H9 (cell line): ENCODE measurements at places on chromosomes 11 and 22. TPM values are rescaled to one million over a fixed set of nuclear protein-coding genes. Genes with fewer than 3 reads are reported as not detected.
A peak's percentile ranks its signal among the peaks of the same experiment; 100 is the strongest.

DNA sequence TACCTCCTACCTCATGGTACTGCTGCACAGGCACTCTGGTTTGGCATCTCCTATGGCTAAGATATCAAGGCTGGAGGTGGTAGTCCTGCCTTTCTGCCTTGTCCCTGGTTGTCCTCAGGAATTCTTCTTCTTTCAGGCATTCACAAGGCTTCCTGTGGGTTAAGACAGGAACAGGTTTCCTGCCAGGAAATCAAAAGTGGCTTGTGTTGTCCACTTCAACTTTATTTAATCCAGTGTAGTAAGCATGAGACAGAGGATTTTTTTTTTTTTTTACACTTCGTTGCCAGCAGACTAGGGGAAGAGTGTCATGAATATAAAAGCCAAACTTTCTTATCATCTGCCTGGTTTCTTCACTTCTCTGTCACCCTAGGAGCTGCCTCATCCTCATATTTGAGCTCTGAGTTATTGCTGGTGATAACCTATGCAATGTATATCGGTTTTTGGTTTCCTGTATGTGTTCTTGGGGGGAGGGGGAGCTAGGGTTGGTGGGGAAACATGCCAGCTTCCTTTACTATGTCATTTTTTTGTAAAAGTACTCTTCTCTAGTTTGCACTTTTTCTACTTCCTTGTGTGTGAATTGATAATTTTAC, 50.2 kb downstream of the XKR3 start:
- no peak overlapping the region for H3K4me3 ChIP-seq
- DNase-seq, result no peak
- no peaks in the 10 kb centered on the region for H3K27me3 ChIP-seq
- H3K36me3 ChIP-seq, result no peaks in the 10 kb centered on the region

DNA sequence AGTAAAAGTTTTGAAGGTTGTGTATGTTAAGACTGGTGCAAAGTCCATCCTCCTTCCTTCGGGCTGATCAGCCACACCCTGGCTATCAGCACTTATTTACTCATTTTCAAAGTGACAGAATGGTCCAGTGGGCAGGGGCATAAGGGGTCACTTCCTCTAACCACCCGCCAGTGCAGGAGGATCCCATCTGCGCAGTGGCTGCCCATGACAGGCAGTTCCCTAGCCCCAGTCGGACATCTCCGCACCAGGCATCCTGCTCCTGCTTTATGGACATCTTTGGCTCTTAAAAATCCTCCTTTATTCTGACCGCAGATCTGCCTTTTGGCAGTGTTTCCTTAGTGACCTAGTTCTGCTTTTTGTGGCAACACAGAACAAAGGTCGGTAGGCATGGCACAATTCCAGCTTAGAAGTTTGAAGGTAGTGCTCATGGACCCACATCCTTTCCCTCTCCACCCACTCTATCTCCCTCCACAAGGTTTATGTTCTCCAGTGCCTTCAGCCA, 55.9 kb downstream of the BMAL1 start:
- no peaks in the 10 kb centered on the region for H3K27me3 ChIP-seq
- H3K36me3 ChIP-seq, result no peaks in the 10 kb centered on the region
- no peaks in the 10 kb centered on the region for H3K4me1 ChIP-seq
- no peak for DNase-seq
- H3K4me3 ChIP-seq, result no peak overlapping the region

DNA sequence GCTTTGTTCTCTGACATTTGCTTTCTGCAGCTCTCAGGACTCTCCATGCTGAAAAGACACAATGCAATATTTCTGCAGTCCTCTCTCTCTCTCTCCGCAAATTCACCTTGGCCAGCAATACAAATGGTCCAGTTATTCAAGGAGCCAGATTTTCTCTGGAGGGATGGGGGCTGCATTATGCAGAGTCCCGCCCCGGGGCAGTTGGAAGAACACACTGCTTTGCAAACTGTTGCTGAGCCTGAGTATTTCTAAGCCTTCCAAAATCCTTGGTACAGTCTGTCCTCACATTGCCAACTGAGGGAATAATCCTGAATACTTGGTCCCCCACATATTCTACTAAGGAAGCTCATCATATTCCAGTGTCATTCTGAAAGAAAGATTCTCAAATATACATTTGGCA, 94.3 kb upstream of the ZC3H12C start:
- DNase-seq, result no peak
- H3K36me3 ChIP-seq, result no peaks in the 10 kb centered on the region
- H3K27ac ChIP-seq, result no peak overlapping the region
- H3K4me1 ChIP-seq, result no peaks in the 10 kb centered on the region

GRCh38 chr11:123452794-123453193, 22.7 kb downstream of the GRAMD1B start:
- H3K4me1 ChIP-seq, result no peaks in the 10 kb centered on the region
- no peak overlapping the region for H3K4me3 ChIP-seq
- H3K36me3 ChIP-seq, result no peaks in the 10 kb centered on the region
- DNase-seq, result no peak

DNA sequence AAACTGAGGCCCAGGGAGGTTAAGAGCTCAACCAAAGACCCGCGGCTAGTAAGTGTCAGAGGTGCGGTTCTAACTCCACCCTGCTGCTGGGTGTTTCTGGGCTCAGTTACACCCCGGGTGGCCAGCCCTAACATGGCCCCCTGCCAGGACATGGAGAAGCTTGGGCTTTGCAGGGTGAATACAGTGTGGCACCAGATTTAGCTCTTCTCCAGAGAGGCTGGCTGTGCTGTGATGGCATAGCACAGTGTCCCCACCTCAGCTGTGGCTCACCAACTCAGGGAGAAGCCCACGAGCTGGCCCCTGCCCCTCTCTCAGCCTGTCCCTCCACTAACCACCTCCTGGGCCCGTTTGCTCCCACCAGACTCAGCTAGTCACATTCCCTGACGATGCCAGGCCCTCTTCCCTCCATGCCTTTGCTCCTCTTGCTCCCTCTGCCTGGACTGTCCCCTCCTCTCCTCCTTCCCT, 7.0 kb downstream of the UCP3 start:
- no peak overlapping the region for H3K4me3 ChIP-seq
- no peaks in the 10 kb centered on the region for H3K27me3 ChIP-seq
- H3K27ac ChIP-seq, result no peak overlapping the region
- no peaks in the 10 kb centered on the region for H3K4me1 ChIP-seq

- H3K4me3 ChIP-seq, result peak overlapping the region; percentile 75
- H3K27ac ChIP-seq, result no peak overlapping the region
- H3K27me3 ChIP-seq, result peaks cover 77% of the 10 kb centered on the region
- no peaks in the 10 kb centered on the region for H3K36me3 ChIP-seq
- DNase-seq, result no peak
Observed at GRCh38 chr11:122976061-122976733, 5.4 kb downstream of the BSX start.

- H3K4me3 ChIP-seq, result no peak overlapping the region
- peaks cover 4% of the 10 kb centered on the region; the same call in 1 of the 2 replicates for H3K36me3 ChIP-seq
- no peak overlapping the region for H3K27ac ChIP-seq
Observed at GRCh38 chr11:92556431-92556830, 331.8 kb downstream of the FAT3 start.

DNA sequence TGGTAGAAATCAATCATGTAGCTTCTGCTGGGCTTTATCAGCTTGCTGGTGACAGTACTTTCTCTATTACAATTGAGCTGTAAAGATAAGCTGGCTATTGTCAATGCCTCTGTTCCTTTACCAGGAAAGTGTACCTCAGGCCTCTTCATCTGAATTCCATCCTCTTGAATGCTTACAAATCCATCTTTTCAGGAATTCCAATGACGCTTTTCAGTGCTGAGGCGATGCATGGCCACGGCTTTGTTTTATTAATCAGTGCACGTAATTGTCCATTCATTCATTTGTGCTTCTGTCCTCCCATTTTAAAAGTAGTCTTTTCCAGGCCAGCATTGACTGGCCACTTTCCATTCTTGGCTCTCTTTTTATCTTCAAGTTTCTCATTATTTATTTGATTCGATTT, 202.0 kb downstream of the PGR start:
- no peak overlapping the region for H3K27ac ChIP-seq
- H3K4me3 ChIP-seq, result no peak overlapping the region
- H3K4me1 ChIP-seq, result no peaks in the 10 kb centered on the region
- no peak for DNase-seq
- H3K27me3 ChIP-seq, result no peaks in the 10 kb centered on the region
- H3K36me3 ChIP-seq, result no peaks in the 10 kb centered on the region

DNA sequence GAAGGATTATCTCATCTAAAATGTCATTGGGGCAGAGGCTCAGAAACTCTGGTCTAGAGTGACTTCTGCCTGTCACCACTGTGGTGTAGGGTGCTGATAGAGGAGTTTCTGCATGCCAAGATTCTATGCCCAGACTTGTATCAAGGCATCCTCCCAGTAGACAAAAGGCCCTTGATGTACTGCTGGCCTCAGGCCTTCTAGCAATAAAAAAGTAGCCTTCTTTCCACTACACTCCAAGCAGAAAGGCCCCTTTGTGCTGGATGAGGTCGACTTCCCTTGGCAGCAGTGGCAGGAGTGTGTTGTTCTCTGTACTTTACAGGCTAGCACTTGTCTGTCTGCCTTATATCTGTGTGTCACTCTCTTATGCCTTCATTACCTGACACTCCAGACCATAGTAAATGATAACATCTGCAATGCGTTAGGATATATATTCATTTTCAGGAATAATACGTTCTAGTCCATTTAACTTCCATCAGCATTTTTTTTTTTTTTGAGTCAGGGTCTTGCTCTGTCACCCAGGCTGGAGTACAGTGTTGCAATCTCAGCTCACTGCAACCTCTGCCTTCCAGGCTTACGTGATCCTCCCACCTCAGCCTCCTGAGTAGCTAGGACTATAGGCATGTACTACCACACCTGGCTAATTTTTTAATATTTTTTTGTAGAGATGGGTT, 49.5 kb upstream of the RRM1 start:
- H3K4me1 ChIP-seq, result no peaks in the 10 kb centered on the region
- H3K27ac ChIP-seq, result no peak overlapping the region
- H3K36me3 ChIP-seq, result no peaks in the 10 kb centered on the region

DNA sequence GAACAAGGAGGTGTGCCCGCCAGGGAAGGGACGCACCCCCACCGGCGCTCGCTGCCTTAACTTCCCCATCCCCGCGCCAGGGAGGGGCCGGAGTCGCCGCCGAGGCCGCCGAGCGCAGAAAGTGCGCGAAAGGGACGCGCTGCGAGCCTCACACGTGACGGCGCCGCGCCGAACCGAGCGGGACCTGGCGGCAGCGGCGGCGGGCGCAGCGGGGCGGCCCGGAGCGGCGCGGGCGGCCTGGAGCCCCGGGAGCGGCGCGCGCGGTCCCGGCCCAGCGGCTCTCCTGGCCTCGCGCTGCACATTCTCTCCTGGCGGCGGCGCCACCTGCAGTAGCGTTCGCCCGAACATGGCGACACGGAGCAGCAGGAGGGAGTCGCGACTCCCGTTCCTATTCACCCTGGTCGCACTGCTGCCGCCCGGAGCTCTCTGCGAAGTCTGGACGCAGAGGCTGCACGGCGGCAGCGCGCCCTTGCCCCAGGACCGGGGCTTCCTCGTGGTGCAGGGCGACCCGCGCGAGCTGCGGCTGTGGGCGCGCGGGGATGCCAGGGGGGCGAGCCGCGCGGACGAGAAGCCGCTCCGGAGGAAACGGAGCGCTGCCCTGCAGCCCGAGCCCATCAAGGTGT, at the start of gene SORL1:
SORL1 (plus strand) TSS at position 329 of the 623 bp plus-strand sequence; CDS start at position 347, 18 bp downstream.
- peak within 1 kb of the TSS; percentile 91 for H3K4me3 ChIP-seq
- no peak within 1 kb of the TSS for H3K27ac ChIP-seq
- peaks cover 2% of the 10 kb centered on the region; the same call in 2 of the 3 replicates for H3K36me3 ChIP-seq
- peaks cover 10% of the 10 kb centered on the region; the same call in 1 of the 2 replicates for H3K4me1 ChIP-seq

- no peaks in the 10 kb centered on the region for H3K4me1 ChIP-seq
- no peak overlapping the region for H3K4me3 ChIP-seq
- H3K27ac ChIP-seq, result no peak overlapping the region
- DNase-seq, result no peak
- H3K27me3 ChIP-seq, result no peaks in the 10 kb centered on the region
Observed at GRCh38 chr11:1280116-1281035, 29.1 kb downstream of the TOLLIP start.

- no peaks in the 10 kb centered on the region for H3K4me1 ChIP-seq
- no peak overlapping the region for H3K27ac ChIP-seq
- DNase-seq, result no peak
- H3K36me3 ChIP-seq, result no peaks in the 10 kb centered on the region
Observed at GRCh38 chr22:48091656-48092223, 1329.3 kb downstream of the TBC1D22A start.

- H3K36me3 ChIP-seq, result no peaks in the 10 kb centered on the region; the same call in 2 of the 3 replicates
- no peak overlapping the region for H3K27ac ChIP-seq
- no peak overlapping the region for H3K4me3 ChIP-seq
- no peaks in the 10 kb centered on the region for H3K27me3 ChIP-seq
Observed at GRCh38 chr11:128830290-128831173, 36.6 kb downstream of the KCNJ1 start.

- no peaks in the 10 kb centered on the region for H3K4me1 ChIP-seq
- H3K27ac ChIP-seq, result no peak overlapping the region
- H3K36me3 ChIP-seq, result no peaks in the 10 kb centered on the region
- H3K27me3 ChIP-seq, result no peaks in the 10 kb centered on the region; the same call in 1 of the 2 replicates
- H3K4me3 ChIP-seq, result no peak overlapping the region
- DNase-seq, result no peak
Observed at GRCh38 chr11:60985501-60985900, 14.0 kb downstream of the CD6 start.

- H3K27ac ChIP-seq, result no peak overlapping the region
- H3K4me1 ChIP-seq, result no peaks in the 10 kb centered on the region
- H3K27me3 ChIP-seq, result no peaks in the 10 kb centered on the region
- H3K36me3 ChIP-seq, result no peaks in the 10 kb centered on the region
- H3K4me3 ChIP-seq, result no peak overlapping the region
Observed at GRCh38 chr11:95512682-95513081, 276.9 kb downstream of the FAM76B start.

GRCh38 chr11:101091781-101092180, 37.8 kb downstream of the PGR start:
- no peaks in the 10 kb centered on the region for H3K36me3 ChIP-seq
- H3K4me1 ChIP-seq, result no peaks in the 10 kb centered on the region

DNA sequence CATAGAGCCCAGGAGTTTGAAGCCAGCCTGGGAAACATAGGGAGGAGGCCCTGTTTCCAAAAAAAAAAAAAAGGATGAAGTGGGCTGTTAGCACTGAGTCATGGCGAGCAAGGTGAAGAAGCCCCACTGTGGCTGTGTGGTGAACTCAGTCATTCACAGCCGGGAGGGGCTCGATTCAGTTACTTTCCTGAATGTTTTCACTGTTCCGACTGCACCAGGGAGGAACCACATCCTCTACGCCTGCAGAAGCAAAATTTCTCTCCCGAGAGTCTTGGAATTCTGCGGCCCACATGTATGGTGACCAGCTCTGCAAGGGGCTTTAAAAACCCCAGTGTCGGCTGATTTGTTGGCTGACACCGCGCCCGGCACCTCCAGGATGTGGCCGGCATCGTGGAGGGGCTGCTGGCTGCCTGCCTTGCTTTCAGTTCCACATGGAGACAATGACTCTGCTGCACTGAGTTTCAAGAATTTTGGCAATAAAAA, 27.8 kb upstream of the GRAMD4 start:
- no peaks in the 10 kb centered on the region for H3K36me3 ChIP-seq
- peaks cover 2% of the 10 kb centered on the region; the same call in 1 of the 2 replicates for H3K4me1 ChIP-seq
- H3K4me3 ChIP-seq, result no peak overlapping the region
- no peak for DNase-seq
- no peak overlapping the region for H3K27ac ChIP-seq

GRCh38 chr11:44388828-44389657, 79.1 kb upstream of the ALX4 start:
- H3K27me3 ChIP-seq, result no peaks in the 10 kb centered on the region
- no peaks in the 10 kb centered on the region; the same call in 1 of the 2 replicates for H3K4me1 ChIP-seq
- H3K27ac ChIP-seq, result no peak overlapping the region
- H3K4me3 ChIP-seq, result peak overlapping the region; percentile 29
- DNase-seq, result no peak

- no peaks in the 10 kb centered on the region for H3K4me1 ChIP-seq
- H3K4me3 ChIP-seq, result no peak overlapping the region
- no peak for DNase-seq
Observed at GRCh38 chr11:58086528-58086927, 38.8 kb downstream of the OR9I1 start.

Gene DDI1
- total RNA-seq, result not detected in 2 replicates

Gene CEP126
- 1.2 TPM in 2 replicates for total RNA-seq

Gene OR5AN1
- not detected in 2 replicates for total RNA-seq

Gene KDM2A
- 82.1 and 85.9 TPM in 2 replicates for total RNA-seq

Gene PANX2
- 6.7 and 8.0 TPM in 2 replicates for total RNA-seq

Gene DNAJB13
- total RNA-seq, result not detected in 2 replicates

Gene MMP13
- total RNA-seq, result not detected in 2 replicates
